Lung (tissue), 17 donors: ENCODE measurements at places on chromosomes 7 and 10. TPM values are rescaled to one million over a fixed set of nuclear protein-coding genes. Genes with fewer than 3 reads are reported as not detected.

PNLIPRP2 gene
- polyA plus RNA-seq, result 0.06 TPM

ASZ1 gene
- 0.05 TPM for polyA plus RNA-seq

BEND7 gene
- 8.1 TPM for polyA plus RNA-seq

RNF32 gene
- polyA plus RNA-seq, result 3.9 TPM

COL28A1 gene
- 1.3 TPM for polyA plus RNA-seq

- no peak for DNase-seq
Observed at GRCh38 chr10:119531067-119531466, 11.5 kb downstream of the RGS10 start.

DNA sequence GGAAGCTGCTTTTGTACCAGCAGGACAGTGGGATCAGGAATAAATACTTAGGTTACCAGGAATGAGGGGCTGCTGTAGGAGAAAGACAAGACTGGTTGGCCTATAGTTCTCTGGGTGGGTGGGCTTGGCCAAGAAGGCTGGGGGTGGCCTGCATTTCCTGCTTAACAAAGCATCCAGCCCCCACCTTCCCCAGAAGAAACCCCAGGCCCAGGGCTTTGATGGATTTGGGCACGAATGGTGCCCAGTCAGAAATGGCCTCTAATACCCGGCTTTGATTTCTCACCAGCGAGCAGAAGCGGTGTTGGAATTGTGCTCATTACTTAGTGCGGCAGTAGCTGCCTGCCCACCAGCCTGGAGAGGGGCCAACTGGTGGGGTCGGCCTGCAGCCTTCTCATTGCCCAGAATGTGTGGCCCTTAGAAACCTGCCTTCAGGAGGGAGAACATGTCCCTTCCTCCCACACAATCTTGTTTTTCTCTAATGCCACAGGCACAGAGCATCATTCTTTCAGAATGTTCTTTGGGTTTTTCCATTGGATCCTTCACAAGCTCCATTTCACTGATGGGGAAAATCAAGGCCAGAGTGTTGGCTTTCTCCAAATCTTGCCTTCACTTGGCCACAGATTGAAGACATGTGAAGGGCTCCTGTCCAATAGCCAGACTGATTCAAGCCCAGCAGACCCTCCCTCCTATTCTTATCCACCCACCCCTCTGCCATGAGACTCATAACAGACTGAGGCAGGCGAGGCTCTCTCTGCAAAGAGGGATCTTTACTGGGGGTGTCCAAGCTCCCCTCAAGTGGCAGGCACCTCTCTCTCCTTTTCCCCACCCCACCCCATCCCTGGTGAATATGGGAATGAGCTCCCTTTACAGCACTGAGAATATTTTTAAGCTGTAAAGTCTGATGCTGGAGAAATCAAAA, 2.5 kb downstream of the UNC5B start:
- no peak for DNase-seq

- DNase-seq, result peak; percentile 36
Observed at GRCh38 chr10:12701696-12702095, 299.8 kb downstream of the CCDC3 start.

DNA sequence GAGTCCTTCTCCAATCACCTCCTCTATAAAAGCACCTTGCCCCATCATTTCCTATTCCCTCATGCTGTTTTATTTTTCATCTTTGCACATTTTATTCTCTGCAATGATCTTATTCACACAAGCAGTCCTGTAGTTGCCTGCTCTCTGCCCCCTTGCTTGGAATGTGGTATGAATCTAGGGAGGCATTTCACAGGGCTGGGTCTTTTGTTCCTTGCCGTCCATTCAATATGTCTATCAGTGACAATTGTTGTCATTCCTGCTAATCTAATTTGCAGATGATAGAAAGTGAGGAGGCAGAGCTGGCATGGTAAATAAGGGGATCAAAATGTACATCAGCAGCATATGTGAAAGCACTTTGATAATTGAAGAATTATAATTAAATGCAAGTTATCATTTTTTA, 246.2 kb upstream of the C7orf33 start:
- DNase-seq, result no peak

- DNase-seq, result no peak
Observed at GRCh38 chr7:106806556-106806955, 58.5 kb upstream of the PIK3CG start.

- no peak for DNase-seq
Observed at GRCh38 chr7:49800031-49800430, 26.6 kb downstream of the VWC2 start.

DNA sequence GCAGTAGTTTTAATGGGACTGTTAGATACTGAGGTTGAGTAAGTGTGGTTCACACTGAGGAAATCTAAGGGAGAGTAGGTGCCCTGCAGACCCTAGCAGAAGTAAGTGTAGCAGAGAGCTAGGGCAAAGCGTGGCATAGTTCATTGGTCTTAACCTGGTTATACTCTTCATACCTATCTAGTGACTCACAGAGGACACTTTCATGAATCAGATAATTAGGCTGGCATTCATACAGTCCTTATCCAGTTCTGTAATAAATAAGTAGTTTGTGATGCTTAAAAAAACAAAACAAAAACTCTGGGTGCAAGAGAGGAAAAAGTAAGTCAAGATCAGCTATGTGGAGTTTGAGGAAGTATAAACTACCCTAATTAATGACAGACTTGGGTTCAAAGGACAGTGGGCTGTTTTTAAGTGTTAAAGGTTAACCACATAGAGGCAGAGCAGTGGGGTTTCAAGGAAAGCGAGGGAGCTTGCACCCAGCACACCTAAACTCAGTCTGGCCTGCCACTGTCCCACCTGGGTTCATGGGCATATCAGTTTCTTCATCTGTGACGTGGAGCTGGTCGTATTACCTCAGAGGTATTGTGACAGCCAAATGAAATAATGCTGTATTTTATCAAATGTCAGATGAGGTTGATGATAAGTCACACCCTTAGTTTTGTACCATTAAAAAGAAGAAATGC, 27.1 kb downstream of the LMTK2 start:
- no peak for DNase-seq

DNA sequence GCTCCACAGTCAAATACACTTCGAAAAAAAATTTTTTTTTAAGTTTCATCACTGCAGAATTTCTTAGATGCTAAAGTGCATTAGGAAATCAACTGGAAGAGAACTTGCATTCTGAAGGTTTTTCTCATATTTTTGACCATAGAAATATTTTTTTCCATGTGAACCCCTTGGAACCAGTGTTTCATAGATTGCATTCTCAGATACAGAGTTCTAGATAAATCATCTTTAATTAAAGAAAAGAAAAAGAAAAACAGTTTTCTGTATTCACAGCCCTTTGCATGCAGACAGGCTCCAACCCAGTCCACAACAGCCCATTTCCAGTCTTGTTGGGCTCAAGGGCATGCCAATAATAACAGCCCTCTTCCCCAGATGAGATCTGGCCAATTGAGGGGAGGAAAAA, 75.5 kb upstream of the RPA3 start:
- DNase-seq, result no peak

DNA sequence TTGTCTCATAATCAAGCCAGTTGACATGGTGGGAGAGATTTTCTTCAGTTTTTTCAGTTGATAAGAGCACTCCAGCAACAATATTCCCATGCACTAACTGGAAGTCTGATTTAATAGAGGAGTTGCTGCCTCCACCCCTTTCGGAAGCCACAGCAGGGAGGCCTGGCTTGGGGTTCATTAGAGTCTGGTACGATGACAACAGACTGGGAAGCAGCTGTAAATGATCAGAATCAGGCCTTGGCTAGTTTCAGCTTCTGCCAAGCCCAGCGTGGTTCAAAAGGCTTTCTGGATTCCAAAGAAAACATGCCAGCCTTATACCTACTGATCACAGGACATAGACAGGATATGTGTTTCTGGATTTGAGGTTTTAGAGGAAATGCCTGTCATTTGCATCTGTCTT, 274.0 kb downstream of the CSTF2T start:
- DNase-seq, result peak; percentile 88

DNA sequence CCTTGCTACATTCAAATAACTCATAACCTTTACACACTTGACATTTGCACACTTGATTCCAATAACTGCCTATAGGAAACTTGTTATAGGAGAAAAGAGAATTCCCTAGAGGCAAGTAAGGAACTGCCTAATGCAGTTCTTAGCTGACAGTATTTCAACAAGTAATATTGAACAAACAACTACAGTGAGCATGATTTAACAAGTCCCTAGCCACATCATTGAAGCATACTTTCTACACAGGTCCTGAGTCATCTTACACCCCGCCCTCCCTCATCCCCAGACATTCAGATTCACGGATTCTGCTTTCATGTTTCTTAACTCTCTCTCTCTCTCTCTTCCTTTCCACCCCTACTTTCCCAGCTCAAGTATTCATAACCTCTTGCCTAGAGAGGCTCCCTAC, 153.5 kb downstream of the LSM5 start:
- DNase-seq, result no peak
